Stimulated activated CD4-positive, alpha-beta T cell treated with anti-CD3 and anti-CD28 coated beads, Interleukin-2, amount 100 ng/mL, for 48 hours (primary cell): ENCODE measurements at places on chromosomes 2 and 18.
A peak's percentile ranks its signal among the peaks of the same experiment; 100 is the strongest.

GRCh38 chr2:55148269-55148668 is 83.8 kb downstream of the CLHC1 start:
- DNase-seq = no peak

DNA sequence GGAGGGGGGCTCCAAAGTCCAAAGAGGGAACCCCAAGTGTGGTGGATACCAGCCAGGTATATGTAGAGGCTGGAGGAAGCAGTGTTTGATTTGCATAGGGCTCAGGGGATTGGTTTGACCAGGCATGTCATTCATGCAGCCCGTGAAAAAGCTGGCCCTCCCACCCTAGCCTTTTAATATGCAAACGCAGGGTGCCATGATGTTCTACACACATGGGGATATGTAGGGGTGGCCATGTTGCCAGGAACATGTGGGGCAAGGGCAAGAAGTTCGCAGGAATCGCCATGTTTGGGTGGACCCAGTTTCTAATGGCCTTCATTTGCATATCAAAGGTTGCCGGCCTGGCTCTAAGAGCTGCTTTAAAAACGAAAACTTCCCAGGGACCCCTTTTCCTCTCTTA is 33.6 kb downstream of the B3GNT7 start:
- no peak for DNase-seq

- DNase-seq = peak; percentile 64
Observed at GRCh38 chr2:68908392-68908970, 37.3 kb upstream of the BMP10 start.

DNA sequence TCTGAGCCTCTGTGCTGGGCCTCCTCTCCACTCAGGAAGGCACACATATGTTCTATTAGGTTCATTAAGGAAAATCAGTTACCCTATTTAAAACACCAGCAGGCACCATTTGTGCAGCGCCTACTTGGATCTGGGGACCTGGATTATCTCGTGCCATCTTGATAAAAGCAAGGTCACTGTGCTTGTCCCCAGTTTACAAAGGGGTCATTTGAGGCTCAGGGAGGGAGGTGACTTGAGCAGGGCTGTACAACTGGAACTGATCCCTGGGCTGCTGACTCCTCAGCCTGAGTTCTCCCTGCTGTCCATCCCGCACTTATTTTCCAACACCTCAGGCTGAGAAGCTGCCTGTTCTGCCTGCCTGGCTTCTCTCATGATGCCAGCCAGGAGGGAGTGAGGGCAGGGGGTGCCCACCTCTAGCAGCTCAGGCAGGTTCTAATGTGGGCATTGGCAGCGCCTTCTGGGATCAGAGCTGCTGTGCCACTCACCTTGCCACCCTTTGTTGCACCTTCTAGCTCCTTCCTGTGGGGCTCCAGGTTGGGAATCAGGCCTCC is 120.3 kb downstream of the GLI2 start:
- DNase-seq = no peak

- no peak for DNase-seq
Observed at GRCh38 chr2:173472112-173472511, 117.4 kb downstream of the CDCA7 start.

DNA sequence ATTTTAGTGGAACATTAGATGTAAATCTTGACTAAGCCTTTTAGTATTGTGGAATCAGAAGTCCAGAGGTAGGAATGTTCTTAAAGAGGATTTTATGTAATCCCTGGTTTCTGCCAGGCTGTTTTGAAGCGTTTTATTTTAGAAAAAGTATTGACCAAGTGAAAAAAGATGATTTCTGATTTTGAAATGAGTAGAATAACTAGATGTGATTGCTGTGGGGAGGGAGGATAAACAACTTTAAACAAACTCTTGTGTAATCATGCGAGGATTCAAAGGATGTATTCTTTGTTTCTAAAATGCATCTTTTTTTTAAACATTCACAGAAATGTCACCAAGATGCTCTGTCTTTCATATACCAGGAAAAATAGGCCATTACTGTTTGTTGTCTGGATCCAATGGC is 53.9 kb downstream of the PHLPP1 start:
- no peak for DNase-seq

- DNase-seq = no peak
Observed at GRCh38 chr2:20516291-20516645, 69.4 kb downstream of the RHOB start.

DNA sequence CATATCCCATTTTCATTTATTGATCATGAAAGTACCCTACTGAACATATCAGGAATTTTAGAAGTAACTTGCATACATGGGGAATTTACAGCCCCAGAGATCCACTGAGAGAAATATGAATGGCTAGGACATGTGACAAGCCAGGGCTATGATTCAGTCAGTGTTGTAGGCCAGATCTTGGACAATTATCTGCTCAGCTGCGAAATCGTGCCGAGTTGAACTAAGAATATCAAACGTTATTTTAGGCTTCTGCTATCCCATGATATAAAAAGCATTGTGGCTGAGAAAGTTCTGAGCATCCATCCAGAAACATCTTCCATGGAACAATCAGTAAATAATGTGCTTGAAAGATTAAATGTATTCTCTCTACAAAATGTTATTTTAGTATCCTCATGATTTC is 85.7 kb upstream of the UNC80 start:
- no peak for DNase-seq

- no peak for DNase-seq
Observed at GRCh38 chr2:101371636-101372035, 15.7 kb downstream of the CREG2 start.

GRCh38 chr2:199339891-199340605 is 117.7 kb downstream of the SATB2 start:
- DNase-seq = no peak

DNA sequence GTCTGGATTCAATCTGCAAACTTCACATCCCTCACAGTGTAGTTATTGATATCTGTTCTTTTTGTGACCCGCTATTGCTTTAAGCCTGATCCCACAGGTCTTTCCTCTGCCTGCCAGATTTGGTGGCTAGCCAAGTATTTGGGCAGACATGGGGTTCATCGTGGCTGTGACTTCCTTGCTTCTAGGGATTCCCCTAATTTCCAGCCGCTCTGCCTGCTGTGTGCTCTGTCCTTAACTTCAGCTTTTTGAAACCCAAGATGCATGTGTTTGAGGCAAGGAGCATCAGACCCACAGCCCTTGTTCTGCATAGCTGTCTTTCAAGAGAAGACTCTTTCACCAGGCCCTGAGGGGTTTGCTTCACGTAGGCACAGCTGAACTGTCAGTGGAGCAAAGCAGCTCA is 54.2 kb downstream of the NCAPH start:
- no peak for DNase-seq

GRCh38 chr18:13039806-13040205 is 48.6 kb downstream of the CEP192 start:
- no peak for DNase-seq

- no peak for DNase-seq
Observed at GRCh38 chr2:69020496-69021426, 7.8 kb downstream of the ANTXR1 start.

GRCh38 chr2:208594642-208595385 is 188.2 kb downstream of the PTH2R start:
- DNase-seq = no peak

DNA sequence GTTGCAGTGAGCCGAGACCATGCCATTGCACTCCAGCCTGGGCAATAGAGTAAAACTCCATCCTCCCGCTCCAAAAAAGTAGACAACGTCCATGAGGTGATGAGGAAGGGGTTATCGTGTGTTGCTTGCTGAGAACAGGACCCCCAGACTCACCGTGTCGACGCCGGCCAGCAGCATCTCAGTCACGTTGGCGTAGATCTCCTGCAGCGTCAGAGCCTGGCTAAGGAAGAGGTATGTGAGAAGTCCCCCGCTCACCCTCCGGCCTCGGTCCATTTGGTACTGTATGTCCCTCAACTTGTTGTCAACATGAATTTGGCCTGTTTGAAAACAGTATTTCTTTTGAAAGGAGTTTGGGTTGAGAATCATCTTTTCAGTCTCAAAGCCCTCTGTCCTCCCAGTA is 20.9 kb downstream of the CYP27C1 start:
- DNase-seq = no peak

DNA sequence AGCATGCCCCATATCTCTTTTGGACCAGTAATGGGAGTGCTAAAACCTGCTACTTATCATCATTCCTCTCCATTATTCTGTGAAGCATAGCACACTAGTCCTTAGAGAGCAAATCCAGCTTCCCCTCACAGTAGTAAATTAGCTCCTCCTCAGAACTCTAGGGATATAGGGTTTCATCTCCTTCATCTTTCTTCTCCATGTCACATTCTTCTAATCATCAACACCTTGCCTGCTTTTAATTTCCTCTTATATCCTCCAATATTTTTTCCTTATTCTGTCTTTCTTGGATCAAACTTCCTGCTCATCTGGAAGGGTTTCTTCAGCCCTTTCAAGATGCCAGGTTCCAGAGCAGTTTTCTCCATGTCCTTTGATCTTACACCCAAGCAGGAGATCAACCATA is 321.4 kb upstream of the ACVR2A start:
- no peak for DNase-seq

DNA sequence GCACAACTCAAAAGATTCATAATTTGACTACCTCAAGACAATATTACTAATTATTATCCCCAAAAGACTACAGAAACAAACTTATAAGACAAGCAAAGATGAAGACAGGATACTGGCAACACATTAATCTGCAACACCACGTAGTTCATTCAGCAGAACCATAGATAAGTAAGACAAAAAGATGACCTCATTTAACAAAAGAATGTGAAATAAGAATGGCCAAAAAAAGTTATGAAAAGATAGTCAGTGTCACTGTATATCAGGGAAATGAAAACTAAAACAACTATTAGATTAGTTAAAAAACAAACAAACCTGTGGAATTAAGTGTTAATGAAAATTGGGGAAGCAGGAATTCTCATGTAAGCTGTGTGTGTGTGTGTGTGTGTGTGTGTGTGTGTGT is 19.4 kb downstream of the PSMD14 start:
- no peak for DNase-seq

GRCh38 chr2:47307066-47307465 is 95.9 kb upstream of the MSH2 start:
- no peak for DNase-seq

DNA sequence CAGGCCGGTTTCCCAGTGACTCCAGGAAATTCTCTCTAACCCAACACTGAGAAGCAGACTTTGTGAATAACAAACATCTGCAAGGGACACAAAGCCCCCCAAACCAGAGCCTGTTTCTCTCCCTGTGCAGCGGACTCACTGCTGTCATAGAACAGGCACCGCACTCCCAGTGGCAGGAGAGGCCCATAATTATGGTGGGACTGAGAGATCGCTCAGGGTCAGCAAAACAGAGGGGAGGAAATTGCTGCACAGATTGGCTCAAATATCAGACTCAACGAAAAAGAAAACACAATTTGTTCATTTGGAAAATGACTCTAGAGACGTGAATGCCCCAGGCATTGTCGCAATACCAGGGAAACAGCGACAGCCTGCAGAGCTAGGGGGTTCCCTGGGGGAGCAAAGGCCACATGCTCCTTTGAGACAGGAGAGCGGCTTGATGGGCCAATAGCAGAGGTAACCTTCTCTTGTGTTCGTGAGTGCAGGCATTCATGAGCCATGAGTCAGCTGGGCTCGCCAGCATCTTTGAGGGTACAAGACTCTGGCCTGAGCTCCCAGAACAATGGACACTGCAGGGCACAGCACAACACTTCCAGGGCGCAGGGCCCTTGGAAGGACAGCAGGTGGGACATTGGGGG is 143.3 kb upstream of the KLHL29 start:
- DNase-seq = no peak

- no peak for DNase-seq
Observed at GRCh38 chr18:8657873-8658470, 47.4 kb upstream of the MTCL1 start.

GRCh38 chr2:26016012-26016705 is 17.7 kb upstream of the RAB10 start:
- DNase-seq = no peak

DNA sequence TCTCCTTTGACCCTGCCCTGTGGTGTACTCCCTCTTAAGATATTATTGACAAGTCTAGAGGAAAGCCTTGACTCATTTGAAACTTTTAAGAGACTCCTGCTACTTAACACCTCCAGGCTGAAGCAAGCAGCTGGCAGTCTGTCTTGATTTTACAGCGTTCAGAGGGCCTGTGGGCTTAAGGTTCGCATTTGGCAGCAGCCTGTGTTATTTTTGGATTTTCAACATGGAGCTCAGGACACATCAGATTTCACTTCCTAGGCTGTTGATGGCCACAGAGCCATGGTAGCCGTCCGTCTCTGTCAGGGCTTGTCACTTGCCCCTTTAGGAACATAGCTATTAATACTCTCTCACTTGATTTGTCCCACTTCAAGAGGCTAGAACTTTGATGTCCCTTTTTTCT is 73.6 kb downstream of the VWA3B start:
- DNase-seq = no peak

GRCh38 chr2:101559551-101559950 is 84.6 kb upstream of the RFX8 start:
- DNase-seq = no peak

DNA sequence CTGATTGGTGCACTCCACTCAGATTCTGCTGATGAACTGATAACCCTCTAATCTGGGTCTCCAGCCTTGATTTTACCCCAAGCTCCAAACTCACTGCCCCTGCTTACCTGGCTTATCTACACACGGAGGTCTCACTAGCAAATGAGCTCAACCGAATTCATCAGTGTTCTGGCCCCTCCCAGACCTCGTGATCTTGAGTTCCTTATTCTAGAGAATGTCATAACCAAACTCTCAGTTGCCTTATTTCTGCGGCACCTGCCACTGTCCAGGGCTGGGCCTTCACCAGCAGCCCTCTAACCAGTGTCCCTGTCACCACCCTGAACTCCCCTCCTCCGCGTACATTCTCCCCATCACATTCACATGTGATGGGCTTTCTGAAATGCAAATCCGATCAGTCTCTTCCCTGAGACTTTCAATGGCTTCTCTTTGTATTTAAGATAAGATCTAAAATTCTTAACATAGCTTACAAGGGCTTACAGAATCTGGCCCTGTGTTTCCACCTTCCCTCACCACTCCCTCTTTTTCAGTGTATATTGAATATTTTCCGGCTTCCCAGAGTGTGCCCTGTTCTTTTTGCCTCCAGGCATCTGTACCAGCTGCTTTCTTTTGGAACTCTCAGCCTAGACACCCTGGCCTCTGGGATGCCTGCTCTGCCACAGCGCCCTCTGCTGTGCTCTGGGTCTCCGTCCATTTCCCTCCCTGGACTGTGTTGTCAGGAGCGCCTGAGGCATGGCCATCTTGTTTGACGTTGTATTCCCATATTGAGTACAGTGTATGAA is 31.1 kb downstream of the NAB1 start:
- DNase-seq = peak; percentile 56

DNA sequence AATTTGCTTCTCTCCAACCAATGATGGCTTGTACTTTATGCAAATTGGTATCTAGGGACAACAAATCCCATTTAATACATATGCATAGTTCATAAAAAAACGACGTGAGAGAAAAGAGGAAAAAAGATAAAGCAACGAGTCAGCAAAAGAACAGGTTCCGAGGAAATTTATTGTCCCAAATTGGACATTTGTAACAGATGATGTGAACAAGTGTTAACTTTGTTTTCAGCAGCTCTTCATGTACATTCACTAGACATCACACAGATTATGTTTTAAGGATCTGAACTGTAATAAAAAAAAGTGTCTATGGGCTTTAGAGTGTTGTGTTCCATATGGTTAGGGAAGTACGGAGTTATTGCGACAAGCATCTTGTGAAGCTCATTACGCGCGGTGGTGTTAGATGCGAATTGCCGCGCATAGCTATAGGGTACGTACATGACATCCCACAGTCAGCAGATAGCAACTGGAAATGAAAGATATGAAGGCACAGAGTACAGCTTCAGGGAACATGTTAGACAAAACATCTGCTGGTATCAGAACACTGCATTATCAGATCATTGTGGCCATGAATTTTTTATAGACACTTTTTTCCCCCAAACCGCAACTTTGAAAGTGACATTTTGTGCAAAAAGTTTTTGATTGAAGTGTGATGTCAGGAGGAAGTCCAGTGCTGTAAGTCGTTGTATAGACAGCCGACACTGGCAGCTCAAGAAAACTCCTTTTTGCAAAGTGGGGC is 1073.1 kb upstream of the FANCL start:
- no peak for DNase-seq
